Activated CD4-positive, CD25-positive, alpha-beta regulatory T cell treated with anti-CD3 and anti-CD28 coated beads, Interleukin-2, amount 50 U/mL, for 24 hours (primary cell): ENCODE measurements at places on chromosomes 11 and 22.

- ATAC-seq: no peak
Measured at GRCh38 chr11:131907371-131907770, 537.0 kb downstream of the NTM start.

- ATAC-seq: no peak
Measured at GRCh38 chr22:22194931-22195264, 49.7 kb upstream of the VPREB1 start.

DNA sequence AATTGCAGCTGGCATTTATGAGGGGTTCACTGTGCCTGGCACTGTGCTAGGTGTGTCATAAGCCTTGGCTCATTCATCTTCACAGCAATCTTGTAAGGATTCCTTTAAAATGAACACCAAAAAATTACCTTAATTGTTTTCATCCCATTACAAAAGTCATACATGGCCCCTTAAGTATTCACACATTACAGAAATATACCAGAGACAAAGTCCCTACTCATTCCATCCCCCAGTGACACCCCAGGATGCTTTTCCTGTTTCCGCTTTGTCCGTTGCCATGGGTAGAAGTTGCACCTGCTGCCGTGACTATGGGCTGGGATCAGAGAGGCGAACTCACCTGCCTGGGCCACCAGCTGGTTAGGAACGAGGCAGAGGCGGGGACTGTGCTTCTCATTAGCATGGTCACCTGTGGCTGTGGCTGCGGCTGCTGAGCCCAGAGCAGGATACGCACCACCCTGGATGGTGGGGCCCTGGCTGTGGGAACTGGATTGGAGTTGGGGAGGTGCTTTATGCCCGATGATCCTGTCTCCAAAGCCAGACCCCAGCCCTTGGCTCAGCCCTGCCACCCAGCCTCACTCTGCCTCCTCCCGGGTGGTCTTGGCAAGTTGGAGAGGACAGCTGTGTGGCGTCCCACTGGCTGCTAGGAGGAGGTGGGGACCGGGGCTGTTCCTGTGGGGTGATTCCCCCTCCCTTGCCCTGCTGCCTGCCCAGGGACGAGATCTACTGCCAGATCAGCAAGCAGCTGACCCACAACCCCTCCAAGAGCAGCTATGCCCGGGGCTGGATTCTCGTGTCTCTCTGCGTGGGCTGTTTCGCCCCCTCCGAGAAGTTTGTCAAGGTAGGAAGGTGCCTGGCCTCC is 60.8 kb downstream of the MYO7A start:
- no peak for ATAC-seq

GRCh38 chr11:105046898-105047579 is 1.9 kb upstream of the CARD16 start:
- ATAC-seq: peak; percentile 55

DNA sequence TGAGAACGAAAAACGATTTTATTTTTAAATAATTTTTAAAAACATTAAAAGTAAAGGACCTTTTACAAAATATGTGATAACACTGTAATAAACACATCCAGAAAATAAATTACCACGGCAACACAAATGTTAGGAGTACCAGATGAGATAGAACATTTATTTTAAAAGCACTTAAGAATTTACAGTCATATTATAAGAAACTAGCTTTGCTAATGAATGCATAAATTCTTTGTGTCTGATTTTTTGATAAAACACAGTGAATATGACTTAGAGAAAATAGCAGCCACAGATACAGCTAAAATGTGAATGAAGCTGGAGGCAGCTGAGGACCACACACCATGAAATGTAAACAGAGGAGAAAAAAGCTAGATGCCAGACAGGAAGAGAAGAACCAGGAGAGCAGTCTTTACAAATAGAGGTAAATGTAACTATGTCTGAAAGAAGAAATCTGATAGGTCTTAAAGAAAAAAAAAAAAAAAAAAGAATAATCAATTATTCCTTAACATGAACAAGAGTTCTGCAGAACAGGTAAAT is 14.6 kb downstream of the CCDC34 start:
- no peak for ATAC-seq

DNA sequence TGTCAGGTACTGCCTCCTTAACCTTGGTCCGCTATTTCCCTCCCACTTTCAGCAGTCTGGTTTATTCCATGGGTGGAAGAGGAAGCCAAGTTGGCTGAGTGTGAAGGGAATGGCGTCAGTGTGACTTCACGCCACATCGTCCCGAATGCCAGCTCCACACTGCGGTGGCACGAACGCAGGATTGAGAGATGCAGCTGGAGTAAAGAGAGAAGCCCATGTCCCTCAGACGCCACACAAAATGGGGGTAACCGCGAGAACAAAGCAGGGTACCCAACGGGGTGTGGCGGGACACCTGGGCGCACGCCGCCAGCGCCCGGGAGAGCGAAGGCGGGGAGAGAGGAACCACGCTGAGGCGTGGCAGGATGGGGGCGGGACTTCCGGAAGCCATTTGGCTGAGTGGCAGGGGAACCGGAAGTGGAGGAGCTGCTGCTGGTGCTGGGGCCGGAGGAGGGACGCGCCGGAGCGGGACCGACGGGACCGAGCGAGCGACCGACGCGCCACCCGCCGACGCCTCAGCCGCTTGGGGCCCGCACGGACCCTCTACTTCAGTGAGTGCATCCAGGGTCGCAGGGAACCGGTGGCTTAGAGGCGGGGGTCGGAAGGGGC is at the start of gene PAFAH1B2:
Gene PAFAH1B2, plus strand, starts transcription at position 417 of the 606 bp plus-strand sequence. CDS start 8,161 bp downstream, outside the sequence.
- peak; percentile 96 for ATAC-seq

DNA sequence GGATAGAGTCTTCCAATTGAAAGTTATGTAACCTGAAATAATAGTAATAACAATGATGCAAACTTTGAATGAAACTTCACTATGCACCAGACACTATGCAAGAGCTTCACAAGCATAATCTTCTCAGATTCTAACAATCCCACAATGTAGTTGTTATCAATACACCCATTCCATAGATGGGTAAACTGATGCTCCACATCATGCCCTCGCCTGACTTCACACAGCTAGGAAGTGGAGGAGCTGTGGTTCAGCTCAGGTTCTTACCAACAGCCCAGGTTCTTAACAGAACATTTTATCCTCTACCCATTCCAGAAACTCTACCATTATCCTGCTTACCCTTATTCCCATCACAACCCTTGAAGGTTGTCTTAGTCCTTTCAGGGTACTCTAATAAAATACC is 50.4 kb upstream of the HMGXB4 start:
- ATAC-seq: no peak
